ENCODE measurements at places on chromosomes 2 and 18. TPM values are rescaled to one million over a fixed set of nuclear protein-coding genes. Genes with fewer than 3 reads are reported as not detected.
A peak's percentile ranks its signal among the peaks of the same experiment; 100 is the strongest.

GRCh38 chr18:5238371-5238976 is 41.4 kb upstream of the AKAIN1 start:
- peak overlapping the region; percentile 93 for H3K4me3 ChIP-seq
- DNase-seq = peak; percentile 34
- H3K36me3 ChIP-seq = peaks cover 29% of the 10 kb centered on the region
- no peaks in the 10 kb centered on the region for H3K27me3 ChIP-seq

CCDC141 gene
- total RNA-seq = 12.3 TPM

DNA sequence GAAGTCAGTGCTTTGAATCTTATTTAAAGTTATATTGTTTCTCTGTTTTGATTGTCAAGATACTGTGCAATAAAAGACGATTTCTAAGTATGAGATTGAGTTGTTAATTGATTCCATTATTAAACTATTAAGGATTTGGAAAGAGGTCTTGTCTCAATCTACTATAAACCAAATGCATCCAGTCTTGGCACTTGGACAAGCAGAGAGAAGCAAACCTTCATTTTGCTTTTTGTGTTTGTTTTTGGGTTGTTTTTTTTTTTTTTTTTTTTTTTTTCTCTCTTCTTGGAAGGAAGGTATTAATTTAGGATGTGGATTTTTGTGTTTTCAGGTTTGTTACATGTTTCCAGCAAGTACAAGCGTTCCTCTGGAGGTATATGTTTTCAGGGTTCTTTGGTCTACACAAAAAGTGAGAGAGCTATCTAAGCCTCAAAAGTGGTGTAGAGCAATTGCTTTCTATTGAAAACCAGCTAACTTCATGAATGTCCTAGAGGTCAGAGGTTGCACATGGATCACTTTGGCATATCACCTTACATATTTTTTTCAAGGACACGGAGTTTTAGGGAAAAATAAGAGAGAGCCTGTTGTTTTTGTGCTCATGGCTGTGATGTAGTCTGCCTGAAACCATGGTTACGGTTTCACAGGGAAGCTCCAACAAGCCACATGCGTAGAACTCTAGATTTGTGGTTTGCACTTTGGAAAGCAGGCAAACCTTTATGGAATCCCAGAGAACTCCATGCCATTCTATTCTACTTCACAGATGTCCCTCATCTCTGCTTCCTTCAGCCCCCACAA is 1.8 kb downstream of the PRKCE start:
- no peak for DNase-seq
- H3K36me3 ChIP-seq = no peaks in the 10 kb centered on the region
- H3K27me3 ChIP-seq = no peaks in the 10 kb centered on the region
- no peak overlapping the region for H3K27ac ChIP-seq

DNA sequence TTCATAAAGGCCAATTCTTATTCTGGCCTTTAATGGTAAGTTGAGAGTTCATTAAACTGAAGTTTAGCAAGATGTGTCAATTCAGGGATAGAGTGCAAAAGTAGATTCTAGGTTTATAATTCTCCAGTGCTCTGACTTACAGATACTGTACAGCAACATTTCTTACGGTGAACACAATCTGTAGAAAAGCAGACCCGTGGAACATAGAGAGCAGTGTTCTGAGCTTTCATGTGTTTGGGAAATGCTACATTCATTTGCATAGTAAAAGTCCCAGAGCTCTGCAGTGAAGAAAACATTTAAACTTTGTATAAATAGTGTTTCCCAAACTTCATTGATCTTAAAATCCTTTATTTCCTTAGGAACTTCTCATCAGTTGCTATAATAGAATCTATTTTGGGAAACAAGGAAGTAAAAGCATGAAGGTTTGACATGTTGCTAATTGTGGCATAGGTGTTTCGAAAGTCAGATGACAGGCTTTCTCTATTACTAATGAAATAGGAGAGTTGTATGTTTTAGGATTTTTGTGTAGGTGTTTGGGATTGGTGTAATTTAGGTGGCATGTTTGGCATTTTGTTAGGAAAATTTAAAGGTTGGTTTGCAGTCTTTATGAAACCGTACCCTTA is 138.2 kb downstream of the ASXL3 start:
- H3K27me3 ChIP-seq = no peaks in the 10 kb centered on the region
- no peaks in the 10 kb centered on the region for H3K36me3 ChIP-seq
- H3K4me3 ChIP-seq = no peak overlapping the region
- H3K27ac ChIP-seq = no peak overlapping the region
- no peaks in the 10 kb centered on the region for H3K4me1 ChIP-seq
- DNase-seq = no peak

DNA sequence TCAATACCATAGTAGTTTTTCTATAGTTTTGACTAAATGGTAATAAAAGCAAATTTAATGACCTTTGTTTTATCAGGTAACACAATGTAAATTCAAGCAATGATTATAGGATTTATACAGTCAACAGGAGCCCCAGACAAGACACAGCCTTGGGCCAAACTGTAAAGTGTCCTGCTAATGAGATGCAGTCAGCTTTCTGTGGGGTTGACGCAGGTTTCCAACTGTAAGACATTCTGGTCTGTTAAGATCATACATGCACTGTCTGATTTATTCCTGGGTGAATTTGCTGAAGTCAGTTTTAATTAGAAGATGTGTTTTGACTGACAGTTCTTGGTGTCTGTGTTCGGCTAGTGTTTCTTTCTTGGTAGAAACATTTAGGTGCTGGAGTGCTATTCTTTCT is 180.3 kb downstream of the SNTG2 start:
- H3K4me3 ChIP-seq = no peak overlapping the region
- no peak overlapping the region for H3K27ac ChIP-seq
- DNase-seq = no peak
- H3K27me3 ChIP-seq = no peaks in the 10 kb centered on the region
- no peaks in the 10 kb centered on the region for H3K4me1 ChIP-seq
- no peaks in the 10 kb centered on the region for H3K36me3 ChIP-seq

- no peaks in the 10 kb centered on the region for H3K4me1 ChIP-seq
- DNase-seq = no peak
- H3K27me3 ChIP-seq = no peaks in the 10 kb centered on the region
- H3K27ac ChIP-seq = no peak overlapping the region
Measured at GRCh38 chr2:153388246-153388645, 90.3 kb downstream of the RPRM start.

DNA sequence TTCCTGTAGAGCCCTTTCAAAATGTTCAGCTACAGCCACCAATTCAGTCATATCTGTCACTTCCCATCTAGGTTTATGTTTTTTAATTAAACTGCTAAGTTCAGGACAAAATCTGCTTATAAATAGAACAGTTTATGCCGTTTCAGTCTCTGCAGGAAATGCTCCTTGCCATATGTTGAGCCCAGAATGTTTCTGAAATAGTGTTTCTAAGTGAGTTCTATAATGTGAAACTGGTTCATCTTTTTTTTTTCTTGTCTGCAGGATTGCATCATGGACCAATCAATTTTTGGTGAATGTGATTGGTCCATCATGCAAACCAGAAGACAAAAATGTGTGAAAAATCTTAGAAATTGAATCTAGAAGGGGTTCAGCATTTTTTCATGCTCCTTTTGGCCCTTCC is 30.2 kb upstream of the RHOB start:
- no peak overlapping the region for H3K27ac ChIP-seq
- no peak overlapping the region for H3K4me3 ChIP-seq
- H3K27me3 ChIP-seq = no peaks in the 10 kb centered on the region
- peaks cover 7% of the 10 kb centered on the region for H3K4me1 ChIP-seq

SLC9A2 gene
- total RNA-seq = 4.8 TPM

- no peak for DNase-seq
- no peaks in the 10 kb centered on the region for H3K4me1 ChIP-seq
- no peak overlapping the region for H3K4me3 ChIP-seq
- H3K27me3 ChIP-seq = no peaks in the 10 kb centered on the region
- no peak overlapping the region for H3K27ac ChIP-seq
- no peaks in the 10 kb centered on the region for H3K36me3 ChIP-seq
Measured at GRCh38 chr2:17441055-17441771, 77.0 kb downstream of the RAD51AP2 start.

CABLES1 gene
- total RNA-seq = 1.5 TPM

GRCh38 chr2:80323610-80324009 is 19.1 kb upstream of the LRRTM1 start:
- no peaks in the 10 kb centered on the region for H3K4me1 ChIP-seq
- DNase-seq = no peak
- peaks cover 11% of the 10 kb centered on the region for H3K27me3 ChIP-seq

GRCh38 chr2:175166216-175166824 is 1.7 kb downstream of the ATF2 start:
- no peak for DNase-seq
- H3K27me3 ChIP-seq = no peaks in the 10 kb centered on the region
- H3K4me1 ChIP-seq = peaks cover 25% of the 10 kb centered on the region
- H3K4me3 ChIP-seq = peak overlapping the region; percentile 81
- H3K27ac ChIP-seq = peak overlapping the region; percentile 90
- H3K36me3 ChIP-seq = no peaks in the 10 kb centered on the region

- no peaks in the 10 kb centered on the region for H3K36me3 ChIP-seq
- H3K4me1 ChIP-seq = no peaks in the 10 kb centered on the region
- H3K27ac ChIP-seq = peak overlapping the region; percentile 79
- H3K27me3 ChIP-seq = no peaks in the 10 kb centered on the region
- H3K4me3 ChIP-seq = peak overlapping the region; percentile 67
- DNase-seq = peak; percentile 53
Measured at GRCh38 chr2:96485751-96486651, 19.2 kb downstream of the NEURL3 start.

DNA sequence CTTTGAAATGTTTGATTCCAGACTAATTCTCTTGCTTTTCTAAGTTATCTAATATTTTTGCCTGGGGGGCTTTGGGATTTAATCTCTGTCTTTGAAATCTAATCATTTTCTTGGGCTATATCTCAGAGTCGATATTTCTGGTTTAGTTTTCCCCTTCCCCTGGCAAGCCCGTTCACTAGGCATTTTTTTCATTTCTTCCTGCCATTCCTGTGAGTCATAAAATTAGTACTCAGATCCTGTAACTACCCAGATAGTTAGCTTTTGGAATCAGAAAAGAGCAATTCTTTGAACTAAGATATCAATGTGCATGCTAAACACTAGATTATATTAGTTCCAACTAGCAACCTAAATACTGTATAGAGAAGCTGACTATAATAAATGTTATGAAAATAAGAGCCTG is 29.4 kb upstream of the RNF149 start:
- no peaks in the 10 kb centered on the region for H3K36me3 ChIP-seq
- H3K27ac ChIP-seq = no peak overlapping the region
- no peaks in the 10 kb centered on the region for H3K4me1 ChIP-seq
- H3K4me3 ChIP-seq = no peak overlapping the region

DNA sequence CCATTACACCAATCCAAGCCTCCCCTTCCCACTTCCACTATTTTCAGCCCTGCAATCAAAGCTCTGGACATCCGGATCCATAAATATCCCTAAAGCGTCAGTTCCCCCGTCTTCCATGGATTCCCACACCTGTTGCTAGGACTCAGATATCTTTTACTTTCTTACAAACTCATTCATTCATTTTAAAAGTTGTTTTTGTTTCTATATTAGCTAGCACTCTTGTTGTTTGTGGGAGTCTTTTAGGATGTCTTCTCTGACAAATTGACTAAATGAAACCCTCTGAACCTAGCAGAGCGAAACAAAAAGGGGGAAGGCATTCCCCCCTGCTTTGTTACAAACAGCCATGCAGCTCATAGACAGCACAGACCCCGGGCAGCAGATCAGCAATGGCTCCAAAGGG is 9.0 kb upstream of the NBAS start:
- H3K4me1 ChIP-seq = no peaks in the 10 kb centered on the region
- no peak for DNase-seq
- no peaks in the 10 kb centered on the region for H3K36me3 ChIP-seq
- H3K4me3 ChIP-seq = no peak overlapping the region

AGXT gene
- total RNA-seq = 0.30 TPM

ANTXR1 gene
- total RNA-seq = 21.0 TPM

DNA sequence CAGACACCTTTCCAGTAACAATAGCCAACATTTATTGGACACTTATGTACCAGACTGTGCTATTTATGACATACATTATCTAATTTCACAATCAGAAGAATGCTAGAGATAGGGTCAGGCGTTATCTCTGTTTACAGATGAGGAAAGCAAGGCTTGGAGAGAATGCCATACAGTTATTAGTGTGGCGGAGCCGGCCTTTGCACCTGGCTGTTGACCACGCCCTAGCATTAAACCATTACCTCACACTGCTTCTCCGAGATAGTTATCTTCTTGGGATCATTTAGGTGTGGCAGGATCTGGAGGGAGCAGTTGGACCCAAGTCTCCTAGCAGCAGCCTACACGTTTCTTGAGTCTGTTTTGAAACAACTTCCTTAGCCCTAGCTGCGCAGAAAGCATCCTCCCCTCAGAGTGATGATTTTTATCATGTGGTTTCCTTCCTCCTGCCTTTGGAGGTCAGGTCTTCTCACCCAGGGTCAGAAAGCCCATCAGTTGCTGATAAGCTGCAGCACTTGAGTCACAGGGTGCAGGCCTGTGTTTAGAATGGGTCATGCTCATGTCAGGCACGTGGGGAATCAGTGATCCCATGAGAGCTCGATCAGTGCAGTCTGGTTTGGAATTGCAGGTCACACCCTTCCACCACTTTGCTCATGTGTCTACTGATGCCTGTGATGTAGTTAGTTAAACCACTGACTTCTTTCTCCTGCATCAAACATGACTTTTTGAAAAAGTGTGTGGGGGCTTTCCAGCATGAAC is 118.2 kb downstream of the SPTBN1 start:
- H3K4me3 ChIP-seq = no peak overlapping the region
- H3K36me3 ChIP-seq = no peaks in the 10 kb centered on the region
- peaks cover 67% of the 10 kb centered on the region for H3K4me1 ChIP-seq
- DNase-seq = peak; percentile 37
- H3K27ac ChIP-seq = peak overlapping the region; percentile 68

GRCh38 chr18:9824474-9824832 is 61.3 kb upstream of the TXNDC2 start:
- H3K4me1 ChIP-seq = peaks cover 37% of the 10 kb centered on the region
- no peaks in the 10 kb centered on the region for H3K36me3 ChIP-seq
- H3K4me3 ChIP-seq = no peak overlapping the region
- peak overlapping the region; percentile 74 for H3K27ac ChIP-seq

- peaks cover 4% of the 10 kb centered on the region for H3K36me3 ChIP-seq
- no peaks in the 10 kb centered on the region for H3K4me1 ChIP-seq
- H3K27ac ChIP-seq = no peak overlapping the region
- no peak overlapping the region for H3K4me3 ChIP-seq
- H3K27me3 ChIP-seq = no peaks in the 10 kb centered on the region
- no peak for DNase-seq
Measured at GRCh38 chr2:27615316-27615715, 13.5 kb downstream of the CCDC121 start.

POTEC gene
- not detected for total RNA-seq

DNA sequence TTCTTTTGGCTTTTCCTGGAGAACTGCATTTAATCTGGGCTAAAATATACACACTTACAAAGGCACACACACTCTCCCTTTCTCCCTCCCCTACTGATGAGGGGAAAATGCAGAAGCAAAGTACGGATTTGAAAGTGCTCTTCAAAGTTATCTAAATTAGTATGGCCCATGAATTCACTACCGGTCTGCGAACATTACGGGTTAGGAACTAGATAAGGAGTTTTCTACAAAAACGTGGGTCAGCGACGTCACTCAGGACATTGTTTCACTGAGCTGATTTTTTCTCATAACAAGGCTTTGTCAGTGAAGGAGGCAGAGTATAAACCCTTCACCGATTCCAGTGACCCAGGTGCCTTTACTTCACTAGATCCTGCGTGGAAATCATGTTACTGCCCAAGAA is 47.3 kb downstream of the COA5 start:
- H3K27me3 ChIP-seq = no peaks in the 10 kb centered on the region
- peaks cover 64% of the 10 kb centered on the region for H3K36me3 ChIP-seq
- H3K4me3 ChIP-seq = no peak overlapping the region
- no peak overlapping the region for H3K27ac ChIP-seq
- peaks cover 8% of the 10 kb centered on the region for H3K4me1 ChIP-seq

All from psoas muscle (tissue), 8 donors.